Smooth muscle cell of the pulmonary artery (primary cell): ENCODE measurements at places on chromosomes 7 and 10. TPM values are rescaled to one million over a fixed set of nuclear protein-coding genes. Genes with fewer than 3 reads are reported as not detected.

The KEL gene
- 0.13 TPM in 1 of 2 replicates, not detected in the other for total RNA-seq

The FAM25G gene
- not detected in 2 replicates for total RNA-seq

The CYP3A7 gene
- not detected in 2 replicates for total RNA-seq

The CRCP gene
- total RNA-seq: 19.4 and 21.2 TPM in 2 replicates

The C7orf33 gene
- total RNA-seq: not detected in 2 replicates

The PKD2L1 gene
- total RNA-seq: not detected in 2 replicates

The FLNC gene
- 324 and 363 TPM in 2 replicates for total RNA-seq

The ADAM22 gene
- 0.43 and 0.52 TPM in 2 replicates for total RNA-seq

The ARPC1A gene
- total RNA-seq: 198 and 257 TPM in 2 replicates

The GDF10 gene
- total RNA-seq: 0.03 and 5.5 TPM in 2 replicates

The PFKP gene
- total RNA-seq: 435 and 622 TPM in 2 replicates

The ASAH2 gene
- 0.53 and 3.2 TPM in 2 replicates for total RNA-seq

The ITIH2 gene
- total RNA-seq: not detected in 2 replicates

The CTAGE4 gene
- 0.36 and 0.91 TPM in 2 replicates for total RNA-seq

The MBL2 gene
- total RNA-seq: not detected in 2 replicates

The AMPH gene
- 0.13 and 0.78 TPM in 2 replicates for total RNA-seq

The INA gene
- total RNA-seq: 0.33 and 1.3 TPM in 2 replicates

The TNS3 gene
- total RNA-seq: 74.0 and 99.2 TPM in 2 replicates

The SLC39A12 gene
- not detected in 2 replicates for total RNA-seq

The PAPOLB gene
- total RNA-seq: 0.07 and 0.39 TPM in 2 replicates

The DENND2A gene
- total RNA-seq: 4.8 and 7.9 TPM in 2 replicates

The NACAD gene
- total RNA-seq: 3.8 and 4.2 TPM in 2 replicates
